Activated CD4-positive, alpha-beta T cell treated with anti-CD3 and anti-CD28 coated beads for 36 hours (primary cell): ENCODE measurements at places on chromosomes 4 and X. TPM values are rescaled to one million over a fixed set of nuclear protein-coding genes. Genes with fewer than 3 reads are reported as not detected.

The SULT1E1 gene
- not detected for total RNA-seq

The PKD2 gene
- total RNA-seq: 5.0 TPM

The RGS12 gene
- total RNA-seq: 8.0 TPM

The ATP1B4 gene
- not detected for total RNA-seq

The LGI2 gene
- total RNA-seq: not detected

The CCDC160 gene
- not detected for total RNA-seq

The HSFX4 gene
- total RNA-seq: not detected

DNA sequence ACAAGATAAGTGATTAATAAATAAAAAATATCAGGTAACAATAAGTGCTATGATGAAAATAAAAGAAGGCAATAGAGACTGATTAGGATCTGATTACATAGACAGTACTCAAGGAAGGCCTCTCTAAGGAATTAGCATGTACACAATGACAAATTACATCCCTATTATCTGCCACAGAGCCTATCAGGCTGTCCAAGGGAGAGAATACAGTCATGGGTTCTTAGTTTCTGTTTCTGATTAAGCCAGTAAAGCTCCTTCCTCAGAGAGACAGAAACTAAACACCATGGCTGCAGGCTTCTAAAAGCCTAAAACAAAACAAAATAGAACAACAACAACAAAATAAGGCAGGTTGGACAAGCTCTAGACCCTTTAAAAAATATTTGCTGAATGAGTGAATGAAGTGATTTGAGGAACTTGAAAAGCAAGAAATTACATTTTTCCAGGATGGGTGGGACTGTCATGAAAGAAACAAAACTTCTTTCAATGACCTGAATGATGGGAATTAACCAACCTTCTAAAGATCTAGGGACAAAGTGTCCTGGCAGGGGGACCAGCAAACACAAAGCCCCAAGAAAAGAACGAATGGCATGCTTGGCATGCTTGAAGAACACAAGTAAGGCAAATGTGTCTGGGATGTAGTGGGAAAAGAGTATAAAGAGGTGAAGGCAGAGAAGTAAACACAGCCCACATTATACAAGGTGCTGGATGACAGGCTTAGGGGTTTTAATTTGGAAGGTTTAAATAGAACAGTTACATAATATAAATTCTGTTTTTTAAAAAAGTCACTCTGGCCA lies 44.1 kb downstream of the NAA11 start:
- DNase-seq: no peak

DNA sequence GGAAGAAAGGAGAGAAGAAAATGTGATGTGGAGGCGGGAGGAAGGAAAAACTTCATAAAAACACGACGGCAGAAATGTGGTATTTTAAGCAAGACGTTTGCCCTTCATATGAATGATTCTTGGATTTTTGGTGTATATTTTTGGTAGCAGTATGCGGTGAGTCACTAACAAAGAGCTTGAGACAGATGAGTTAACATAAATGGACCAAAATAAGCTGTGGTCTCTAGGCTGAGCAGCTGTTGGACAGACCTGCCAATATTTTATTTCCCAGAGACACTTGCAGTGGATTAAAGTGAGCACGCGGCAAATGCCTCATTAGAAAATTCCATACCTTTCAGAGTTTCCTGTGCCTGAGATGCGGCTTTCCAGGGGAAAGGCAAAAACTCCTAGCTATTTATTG lies 43.1 kb upstream of the RPS6KA3 start:
- DNase-seq: no peak

GRCh38 chrX:111133389-111133788 lies 37.4 kb downstream of the PAK3 start:
- DNase-seq: no peak

DNA sequence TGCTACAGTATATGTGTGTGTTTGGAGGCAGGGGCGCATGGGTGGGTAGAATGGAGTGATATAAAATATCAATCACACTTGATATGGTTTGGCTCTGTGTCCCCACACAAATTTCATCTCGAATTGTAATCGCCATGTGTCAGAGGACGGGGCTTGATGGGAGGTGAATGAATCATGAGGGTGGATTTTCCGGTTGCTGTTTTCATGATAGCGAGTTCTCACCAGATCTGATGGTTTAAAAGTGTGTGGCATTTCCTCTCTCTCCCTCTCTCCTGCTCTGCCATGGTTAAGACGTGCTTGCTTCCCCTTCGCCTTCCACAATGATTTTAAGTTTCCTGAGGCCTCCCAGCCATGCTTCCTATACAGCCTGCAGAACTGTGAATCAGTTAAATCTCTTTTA lies 14.8 kb downstream of the SOWAHB start:
- DNase-seq: no peak

DNA sequence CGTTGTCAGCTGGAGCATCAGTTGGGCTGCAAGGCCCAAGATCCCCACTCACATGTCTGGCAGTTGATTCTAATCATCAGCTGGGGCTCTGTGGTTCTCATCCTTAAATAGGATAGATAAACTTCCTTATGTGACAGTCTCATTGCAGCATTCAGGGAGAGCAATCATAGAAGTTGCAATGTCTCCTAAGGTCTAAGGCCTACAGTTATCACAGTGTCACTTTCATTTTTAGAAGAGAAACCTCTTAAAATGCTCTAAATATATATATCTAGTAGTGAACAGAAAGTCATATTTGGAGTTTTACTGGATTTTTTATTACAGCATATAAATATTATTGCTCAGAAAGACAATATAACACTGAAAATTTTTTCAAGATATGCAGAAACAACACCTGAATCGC lies 226.0 kb upstream of the PPP1R2C start:
- DNase-seq: no peak

DNA sequence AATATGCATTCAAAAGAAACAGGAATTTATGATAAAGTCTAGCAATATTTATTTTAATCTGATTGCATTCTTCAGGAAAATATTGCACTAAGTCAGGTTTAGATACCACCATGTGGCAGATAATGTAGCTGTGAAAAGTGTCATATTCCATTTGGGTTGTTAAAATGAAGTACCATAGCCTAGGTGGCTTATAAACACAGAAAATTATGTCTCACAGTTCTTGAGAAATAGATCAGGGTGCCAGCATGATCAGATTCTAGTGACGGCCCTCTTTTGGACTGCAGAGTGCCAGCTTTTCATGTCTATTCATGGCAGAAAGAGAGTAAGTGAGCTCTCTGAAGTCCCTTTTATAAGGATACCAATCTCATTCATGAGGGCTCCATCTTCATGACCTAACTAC lies 5.6 kb upstream of the ADGRL3 start:
- no peak for DNase-seq

DNA sequence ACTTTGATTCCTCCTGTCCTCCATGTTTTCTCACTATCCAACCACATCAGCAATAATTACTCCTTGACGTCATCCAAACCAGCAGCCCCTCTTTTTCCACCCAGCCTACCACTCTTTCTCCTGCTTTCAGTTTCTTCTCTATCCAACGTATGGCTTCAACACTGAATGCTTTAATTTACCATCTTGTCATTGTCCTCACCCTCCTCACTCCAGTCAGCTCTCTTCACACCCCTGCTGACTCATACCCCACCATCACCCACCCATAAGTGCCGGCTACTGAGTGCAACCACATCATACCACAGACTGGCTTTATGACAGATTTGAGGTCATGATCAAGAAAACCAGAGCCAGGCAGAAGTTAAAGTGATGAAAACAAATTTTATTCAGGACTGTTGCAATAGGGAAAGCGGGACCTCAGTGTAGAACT lies 9.8 kb upstream of the ANXA5 start:
- peak; percentile 78 for DNase-seq

DNA sequence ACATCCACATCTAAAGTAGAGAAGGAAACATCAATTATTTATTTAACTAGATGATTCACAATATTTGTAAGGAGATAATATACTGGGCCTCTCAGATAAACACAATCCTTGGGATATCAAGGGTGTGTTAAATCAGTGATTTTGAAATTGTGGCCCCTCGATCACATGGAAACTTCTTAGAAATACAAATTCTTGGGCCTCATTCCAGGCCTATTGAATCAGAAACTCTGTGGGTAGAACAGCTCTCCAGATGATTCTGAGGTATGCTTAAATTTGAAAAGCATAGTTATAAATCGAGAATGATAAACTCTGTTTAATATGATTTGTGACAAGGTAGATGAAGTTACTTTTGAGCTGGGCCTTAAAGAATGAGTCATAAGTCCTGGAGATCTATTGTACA lies 64.3 kb upstream of the GPR174 start:
- DNase-seq: no peak

DNA sequence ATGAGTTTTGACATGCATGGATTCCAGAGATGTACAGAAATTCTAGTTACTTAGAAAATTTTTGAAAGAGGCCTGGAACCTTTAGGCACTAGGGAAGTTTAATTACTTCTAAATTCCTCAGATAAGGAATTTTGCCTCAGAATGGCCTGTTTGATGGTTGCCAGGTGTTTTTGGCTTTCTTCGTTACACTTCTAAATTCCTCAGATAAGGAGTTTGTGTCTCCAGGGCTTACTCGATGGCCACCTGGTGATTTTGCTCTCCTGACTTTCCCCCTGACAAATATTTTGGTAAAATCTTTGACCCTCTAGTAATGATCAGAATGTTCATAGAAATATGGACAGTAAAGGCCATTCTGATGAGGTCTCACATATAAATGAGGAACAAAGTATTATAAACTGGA lies 64.3 kb downstream of the BEX3 start:
- no peak for DNase-seq

- no peak for DNase-seq
Measured at GRCh38 chr4:140111256-140111655, 42.7 kb downstream of the MAML3 start.
